AG09319 (cell line): ENCODE measurements at places on chromosomes 6 and 20.

DNA sequence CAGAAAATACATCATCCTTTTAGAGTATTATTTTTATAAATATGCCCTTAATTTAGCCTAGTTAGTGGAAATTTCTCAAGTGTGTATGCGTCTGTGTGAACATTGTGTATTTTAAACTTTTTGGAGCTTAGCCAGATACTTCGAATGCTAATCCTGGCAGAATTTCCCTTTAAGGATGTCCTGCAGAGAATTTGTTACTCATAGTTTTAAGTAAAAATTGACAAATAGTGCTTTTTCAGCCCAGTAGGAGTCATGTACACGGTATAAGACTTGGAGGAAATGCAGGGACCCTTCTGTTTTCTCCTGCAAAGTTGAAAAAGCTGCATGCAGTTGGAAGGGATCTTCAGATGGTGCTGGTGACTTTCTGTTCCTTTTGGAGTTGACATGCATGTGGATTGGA, at the start of gene FHL5:
TSS of gene FHL5 (plus strand) at position 243 of the 400 bp plus-strand sequence. CDS start 40,486 bp downstream, outside the sequence.
- no peak for DNase-seq

DNA sequence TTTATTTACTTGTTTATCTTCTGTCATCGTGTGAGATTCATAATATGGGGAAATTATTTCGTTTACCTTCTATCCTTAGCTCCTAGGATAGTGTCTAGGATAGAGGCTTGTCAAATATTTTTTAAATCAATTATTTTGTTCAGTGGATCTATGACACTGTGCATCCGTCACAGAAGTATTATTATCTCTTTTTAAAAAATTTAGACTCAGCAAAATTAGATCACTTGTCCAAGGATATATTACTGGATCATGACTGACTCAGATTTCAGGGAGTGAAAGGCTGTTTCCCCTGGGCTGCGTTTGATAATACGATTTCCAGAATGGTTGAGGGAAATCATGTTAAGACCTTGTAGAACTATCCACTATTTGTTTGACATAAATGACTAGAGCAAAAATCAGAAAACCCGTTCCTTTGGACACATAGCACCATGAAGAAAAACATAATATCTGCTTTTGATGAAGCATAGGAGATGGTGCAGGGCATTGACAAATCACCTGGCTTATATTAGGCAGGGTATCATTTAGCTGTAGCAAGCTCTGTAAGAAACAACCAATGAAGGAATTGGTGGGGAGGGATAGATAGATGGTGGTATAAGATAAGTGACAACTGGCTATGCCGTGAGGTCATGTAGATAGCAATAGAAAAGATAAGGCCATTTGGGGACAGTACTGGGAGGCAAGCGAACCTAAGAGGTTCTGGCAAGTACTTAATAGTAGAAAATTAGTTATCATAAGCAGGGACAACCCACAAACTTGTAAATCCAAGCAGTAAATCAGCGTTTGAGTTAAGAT, 465.2 kb upstream of the MAN1A1 start:
- DNase-seq: no peak

DNA sequence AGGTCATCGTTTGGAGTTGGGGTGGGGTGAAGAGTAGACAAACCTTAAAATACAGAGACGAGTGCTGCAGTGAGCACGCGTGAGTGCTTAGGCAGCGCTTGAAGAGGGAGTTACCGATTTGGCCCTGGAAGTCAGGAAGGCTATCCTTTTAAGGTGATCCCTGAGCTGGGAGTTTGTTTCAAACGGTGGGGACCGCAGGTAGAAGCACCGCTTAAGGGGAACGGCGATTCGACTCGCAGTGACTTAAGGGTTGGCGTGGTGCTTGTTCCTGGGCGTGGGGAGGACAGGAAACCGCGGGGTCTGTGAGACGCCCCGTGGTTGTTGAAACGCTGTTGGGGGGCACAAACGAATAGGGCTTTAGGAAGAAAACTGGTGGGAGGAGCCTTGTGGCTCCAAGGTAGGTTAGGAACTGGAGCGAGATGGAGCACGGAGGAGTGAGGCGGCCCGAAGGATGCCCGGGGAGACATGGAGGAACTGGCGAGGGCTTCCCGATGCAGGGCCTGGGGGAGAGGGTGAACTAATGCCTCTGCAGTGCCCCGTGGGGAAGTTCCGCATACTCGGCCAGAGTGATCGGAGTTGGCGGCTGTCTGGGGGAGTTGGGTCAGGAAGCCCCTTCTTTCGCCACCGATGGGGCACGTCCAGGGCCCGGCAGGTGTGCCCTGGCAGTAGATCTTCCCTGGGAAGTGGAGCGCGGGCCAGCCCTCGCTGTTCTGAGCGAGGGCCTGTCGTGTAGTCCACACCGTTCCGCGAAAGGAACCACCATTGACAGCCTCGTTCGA, 1.3 kb upstream of the CDYL start:
- DNase-seq: no peak

DNA sequence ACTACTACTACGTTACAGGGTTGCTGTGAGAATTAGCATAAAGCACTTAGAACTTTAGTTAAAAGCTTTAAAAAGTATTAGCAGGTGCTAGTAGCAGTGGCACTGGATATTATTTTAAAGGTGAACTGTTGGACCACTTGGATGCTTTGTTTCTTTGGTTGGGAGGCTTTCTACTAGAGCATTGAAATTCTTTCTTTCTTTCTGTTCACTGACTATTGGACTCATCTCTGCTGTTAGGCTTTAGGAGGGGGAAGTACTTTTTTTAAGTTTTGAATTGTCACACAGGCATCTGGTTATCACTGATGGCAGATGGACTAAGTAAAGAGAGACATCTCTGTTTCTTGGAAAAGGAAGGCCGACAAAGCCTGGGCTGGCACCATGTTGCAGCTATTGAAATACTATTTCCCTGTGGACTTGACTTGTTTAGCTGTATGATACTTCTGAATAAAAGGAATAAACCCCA, 4.8 kb downstream of the TBPL1 start:
- no peak for DNase-seq

DNA sequence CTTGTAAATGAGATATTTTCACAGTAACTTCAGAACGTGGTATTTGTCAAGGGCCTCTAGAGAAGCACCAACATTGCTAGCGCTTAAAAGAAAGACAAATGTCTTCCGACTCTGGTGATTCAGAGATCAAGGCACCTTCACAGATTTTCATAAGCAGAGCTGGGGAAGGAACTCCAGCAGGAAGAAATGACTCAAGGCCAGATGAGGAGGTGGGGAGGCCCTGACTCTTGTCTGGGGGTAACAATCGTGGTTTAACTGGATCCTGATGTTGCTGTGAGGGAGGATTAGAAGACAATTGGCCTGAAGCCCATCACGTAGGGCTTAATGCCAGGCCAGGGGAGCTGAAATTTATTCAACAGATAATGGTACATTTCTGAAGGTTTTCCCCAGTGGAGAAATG, 122.9 kb upstream of the QKI start:
- no peak for DNase-seq

DNA sequence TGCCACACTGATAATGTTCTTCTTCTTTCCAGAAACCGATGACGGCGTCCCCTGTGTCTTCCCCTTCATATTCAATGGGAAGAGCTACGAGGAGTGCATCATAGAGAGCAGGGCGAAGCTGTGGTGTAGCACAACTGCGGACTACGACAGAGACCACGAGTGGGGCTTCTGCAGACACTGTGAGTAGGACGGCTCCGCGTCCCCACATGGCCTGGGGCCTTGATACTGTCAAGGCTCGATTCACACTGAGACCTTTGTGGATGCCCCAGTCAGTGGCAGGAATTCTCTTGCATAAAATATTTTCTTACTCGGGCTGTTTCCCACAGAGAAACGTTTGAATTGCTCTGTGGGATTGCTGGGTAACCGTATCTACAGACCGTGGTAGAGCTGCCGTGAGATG, 41.5 kb upstream of the SLC22A1 start:
- no peak for DNase-seq

GRCh38 chr6:53188833-53189232, 40.2 kb upstream of the GCM1 start:
- no peak for DNase-seq

DNA sequence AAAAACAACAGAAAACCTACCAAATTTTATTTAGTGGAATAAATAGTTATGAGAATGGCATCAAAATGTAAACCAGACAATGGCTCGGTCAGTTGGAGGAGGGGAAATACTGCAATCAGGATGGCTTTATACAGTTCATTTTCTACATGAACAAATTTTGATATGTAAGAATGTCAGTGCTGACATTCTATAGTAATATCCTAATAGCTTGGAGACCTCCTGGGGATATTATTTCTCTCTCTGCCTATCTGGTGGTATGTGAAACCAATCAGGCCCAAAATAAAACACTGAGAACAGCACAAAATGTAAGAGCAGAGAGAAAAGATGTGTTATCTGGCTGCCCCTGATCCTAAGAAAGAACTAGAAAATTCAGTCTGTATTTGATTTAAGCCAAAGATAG, 327.7 kb downstream of the UBE3D start:
- DNase-seq: no peak

- DNase-seq: no peak
These were observed 562.2 kb downstream of the KIF16B start for GRCh38 chr20:16011056-16011455.

- no peak for DNase-seq
These were observed 55.9 kb downstream of the TBC1D7 start for GRCh38 chr6:13272131-13273046.

DNA sequence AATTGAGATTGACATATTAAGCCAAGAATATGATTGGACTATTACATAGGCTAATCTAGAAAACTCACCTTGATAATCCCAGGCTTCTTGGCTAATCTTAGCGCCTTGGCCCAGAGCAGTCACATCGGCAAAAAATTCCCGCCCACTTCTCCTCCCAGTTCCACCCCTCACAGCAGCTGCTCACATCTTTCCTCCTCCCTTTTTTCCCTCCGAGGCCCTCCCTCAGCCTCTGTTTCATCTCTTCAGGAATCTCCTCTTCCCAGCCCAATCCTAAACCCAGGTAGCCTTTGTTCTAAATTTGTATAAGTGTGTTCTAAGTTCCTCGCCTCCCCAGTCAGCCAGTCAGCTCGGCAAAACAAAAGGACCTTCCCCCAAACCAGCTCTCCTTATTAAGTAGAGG, 184.3 kb downstream of the PRKN start:
- DNase-seq: no peak

- DNase-seq: no peak
These were observed 35.4 kb downstream of the MAN1A1 start for GRCh38 chr6:119313937-119314884.

DNA sequence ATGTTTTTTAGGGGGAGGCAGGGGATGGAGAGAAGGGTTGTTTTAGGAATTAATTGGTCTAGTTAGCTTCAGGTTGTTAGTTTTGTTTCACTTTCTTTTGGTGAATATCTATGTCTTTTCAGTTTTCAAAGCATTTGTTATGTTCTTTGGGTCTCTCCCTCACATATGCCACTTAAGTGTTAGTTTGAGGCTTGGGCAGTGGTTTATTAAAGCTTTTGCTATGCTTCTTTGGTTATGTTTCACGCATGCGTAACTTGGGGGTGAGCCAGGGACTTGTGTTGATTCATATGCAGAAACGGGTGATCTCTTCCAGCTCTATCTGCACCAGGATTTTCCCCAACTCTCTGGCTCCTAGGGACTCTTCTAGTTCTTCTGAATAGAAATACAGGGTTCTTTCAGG, 11.4 kb upstream of the MMS22L start:
- DNase-seq: peak; percentile 32

- no peak for DNase-seq
These were observed 199.2 kb upstream of the MYLIP start for GRCh38 chr6:15929685-15930084.

- no peak for DNase-seq
These were observed 186.1 kb upstream of the SUPT3H start for GRCh38 chr6:45563844-45564243.

- DNase-seq: no peak
These were observed 638 bp downstream of the BLCAP start for GRCh38 chr20:37526839-37527637.

DNA sequence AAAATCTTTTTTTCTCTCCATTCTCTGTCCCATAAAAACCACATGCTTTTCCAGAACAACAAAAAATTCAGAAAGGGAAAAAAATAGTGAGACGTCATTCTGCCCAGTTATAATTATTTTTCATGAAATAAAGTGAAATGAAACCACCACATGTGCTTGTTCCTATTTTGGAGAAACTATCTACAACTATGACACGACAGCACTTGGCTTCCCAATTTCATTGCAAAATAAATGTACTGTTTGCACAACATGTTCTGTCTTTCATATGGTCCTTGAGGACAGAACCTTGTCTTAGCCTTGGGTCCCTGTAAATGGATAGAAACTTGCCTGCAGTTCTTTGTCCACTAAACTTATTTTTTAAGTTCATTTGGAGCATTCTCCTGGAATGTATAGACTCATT, 5.6 kb upstream of the MAN1A1 start:
- DNase-seq: no peak

GRCh38 chr6:154432533-154433476, 76.2 kb upstream of the IPCEF1 start:
- DNase-seq: peak; percentile 8

DNA sequence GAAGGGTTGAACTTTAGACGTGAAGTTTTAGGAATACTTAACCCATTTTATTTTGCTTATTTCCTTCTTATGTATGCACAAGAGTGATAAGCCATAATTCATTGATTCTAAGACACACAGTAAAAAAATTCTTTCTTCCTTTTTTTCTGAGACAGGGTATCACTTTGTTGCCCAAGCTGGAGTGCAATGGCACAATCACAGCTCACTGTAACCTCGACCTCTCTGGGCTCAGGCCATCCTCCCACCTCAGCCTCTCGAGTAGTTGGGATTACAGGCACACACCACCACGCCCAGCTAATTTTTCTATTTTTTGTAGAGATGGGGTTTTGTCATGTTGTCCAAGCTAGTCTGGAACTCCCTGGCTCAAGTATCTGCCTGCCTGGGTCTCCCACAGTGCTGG, 116.6 kb upstream of the RNF24 start:
- DNase-seq: no peak

GRCh38 chr20:19012676-19013075, 199.1 kb downstream of the SCP2D1 start:
- no peak for DNase-seq

DNA sequence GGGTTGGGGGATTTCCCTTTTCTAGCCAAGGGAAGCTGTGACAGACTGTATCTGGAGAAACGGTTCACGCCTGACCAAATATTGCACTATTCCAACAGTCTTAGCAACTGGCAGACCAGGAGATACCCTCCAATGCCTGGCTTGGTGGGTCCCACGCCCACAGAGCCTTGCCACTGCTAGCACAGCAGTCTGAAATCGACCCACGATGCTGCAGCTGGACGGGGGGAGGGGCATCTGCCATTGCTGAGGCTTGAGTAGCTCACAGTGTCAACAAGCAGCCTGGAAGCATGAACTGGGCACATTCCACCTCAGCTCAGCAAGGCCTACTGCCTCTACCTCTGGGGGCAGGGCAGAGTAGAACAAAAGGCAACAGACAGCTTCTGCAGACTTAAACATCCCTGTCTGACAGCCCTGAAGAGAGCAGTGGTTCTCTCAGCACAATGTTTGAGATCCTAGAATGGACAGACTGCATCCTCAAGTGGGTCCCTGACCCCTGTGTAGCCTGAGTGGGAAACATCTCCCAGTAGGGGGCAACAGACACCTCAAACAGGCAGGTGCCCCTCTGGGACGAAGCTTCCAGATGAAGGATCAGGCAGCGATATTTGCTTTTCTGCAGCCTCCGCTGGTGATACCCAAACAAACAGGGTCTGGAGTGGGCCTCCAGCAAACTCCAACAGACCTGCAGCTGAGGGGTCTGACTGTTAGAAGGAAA, 89.9 kb upstream of the ECI2 start:
- no peak for DNase-seq
